ENCODE measurements at places on chromosomes 3 and 15. TPM values are rescaled to one million over a fixed set of nuclear protein-coding genes. Genes with fewer than 3 reads are reported as not detected.

ADAMTS17 gene
- 11.4 TPM for total RNA-seq

DNAJA4 gene
- 24.0 TPM for total RNA-seq

- H3K4me1 ChIP-seq: peaks cover 16% of the 10 kb centered on the region
- no peaks in the 10 kb centered on the region for H3K27me3 ChIP-seq
- H3K4me3 ChIP-seq: peak overlapping the region; percentile 67
- H3K36me3 ChIP-seq: no peaks in the 10 kb centered on the region
Measured at GRCh38 chr15:64092075-64092820, 1.4 kb downstream of the CIAO2A start.

DNA sequence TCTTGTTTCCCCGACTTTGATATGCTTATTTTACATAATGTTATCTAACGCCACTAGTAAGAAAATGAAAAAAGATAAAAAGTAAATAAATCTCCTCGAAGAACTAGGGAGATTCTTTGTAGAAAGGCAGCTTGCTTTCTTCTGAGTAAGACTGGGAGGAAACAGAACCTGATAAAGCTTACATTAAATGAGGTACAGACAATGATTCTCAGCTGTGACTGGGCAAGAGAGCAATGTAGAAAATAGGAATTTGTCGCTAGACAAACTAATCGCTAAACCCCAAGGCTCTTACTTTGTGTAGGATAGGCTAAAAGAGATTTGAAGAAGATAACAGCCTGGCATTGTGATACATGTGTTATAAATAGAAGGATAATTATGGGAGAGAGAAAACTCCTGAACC is 919.0 kb upstream of the ALCAM start:
- no peaks in the 10 kb centered on the region for H3K4me1 ChIP-seq
- no peaks in the 10 kb centered on the region for H3K36me3 ChIP-seq
- DNase-seq: no peak
- H3K4me3 ChIP-seq: no peak overlapping the region
- no peak overlapping the region for H3K27ac ChIP-seq

- no peaks in the 10 kb centered on the region for H3K27me3 ChIP-seq
- H3K27ac ChIP-seq: no peak overlapping the region
- no peaks in the 10 kb centered on the region for H3K4me1 ChIP-seq
- H3K36me3 ChIP-seq: no peaks in the 10 kb centered on the region
- no peak overlapping the region for H3K4me3 ChIP-seq
Measured at GRCh38 chr3:1583044-1583443, 490.2 kb downstream of the CNTN6 start.

DNA sequence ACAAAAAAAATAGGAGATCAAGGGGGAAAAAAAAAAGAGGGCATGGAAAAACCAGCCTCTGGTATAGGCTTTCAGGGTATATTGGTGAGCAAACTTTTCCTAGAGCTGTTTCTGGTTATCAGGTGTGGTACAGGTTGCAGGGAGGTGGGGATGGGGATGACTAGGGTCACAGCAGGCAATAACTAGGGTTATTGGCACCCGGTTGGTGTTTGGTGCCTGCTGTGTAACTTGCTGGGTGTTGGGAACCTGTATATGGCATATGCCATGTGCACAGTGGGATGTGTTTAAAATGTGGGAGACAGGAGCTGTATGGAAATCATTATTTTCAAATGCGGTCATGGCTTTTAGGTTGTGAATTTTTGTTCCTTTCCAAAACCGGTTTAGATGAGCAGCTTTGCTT is 119.2 kb downstream of the PTPRG start:
- no peak overlapping the region for H3K27ac ChIP-seq
- peaks cover 7% of the 10 kb centered on the region for H3K4me1 ChIP-seq
- no peaks in the 10 kb centered on the region for H3K27me3 ChIP-seq
- no peaks in the 10 kb centered on the region for H3K36me3 ChIP-seq
- DNase-seq: no peak
- no peak overlapping the region for H3K4me3 ChIP-seq

DNA sequence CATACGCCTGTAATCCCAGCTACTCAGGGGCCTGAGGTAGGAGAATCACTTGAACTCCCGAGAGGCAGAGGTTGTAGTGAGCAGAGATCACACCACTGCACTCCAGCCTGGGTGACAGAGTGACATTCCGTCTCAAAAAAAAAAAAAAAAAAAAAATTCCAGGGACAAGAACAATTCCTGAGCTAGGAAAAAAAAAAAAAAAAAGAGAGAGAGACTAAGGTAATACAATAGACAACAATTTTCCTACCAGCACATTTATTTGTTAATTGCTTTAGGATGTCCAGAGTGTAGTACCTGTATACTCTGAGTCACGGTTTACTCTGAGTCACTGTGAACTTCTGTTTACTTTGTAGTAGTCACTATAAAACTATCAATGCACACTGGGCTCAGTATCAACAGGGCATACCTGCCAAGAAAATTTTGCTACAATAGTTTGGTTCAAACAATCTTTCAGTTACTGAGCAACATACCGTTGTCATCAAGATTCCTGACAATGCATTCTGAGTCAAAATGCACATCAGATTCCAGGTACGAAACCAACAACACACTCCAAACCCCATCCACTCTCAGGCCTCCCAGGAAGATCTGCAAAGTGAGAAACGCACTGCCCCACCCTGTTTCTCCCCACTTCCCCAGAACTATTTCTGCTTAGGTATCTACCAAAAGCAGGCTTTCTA is 28.3 kb downstream of the IGF2BP2 start:
- DNase-seq: no peak
- no peak overlapping the region for H3K4me3 ChIP-seq
- no peaks in the 10 kb centered on the region for H3K4me1 ChIP-seq
- H3K27ac ChIP-seq: no peak overlapping the region

- H3K27me3 ChIP-seq: no peaks in the 10 kb centered on the region
- no peak for DNase-seq
- no peak overlapping the region for H3K4me3 ChIP-seq
- H3K4me1 ChIP-seq: no peaks in the 10 kb centered on the region
- H3K36me3 ChIP-seq: no peaks in the 10 kb centered on the region
- no peak overlapping the region for H3K27ac ChIP-seq
Measured at GRCh38 chr3:9225268-9225667, 24.2 kb downstream of the SRGAP3 start.

GRCh38 chr15:78872155-78872971 is at the start of gene MORF4L1:
TSS of gene MORF4L1 (plus strand) at chr15:78872890. CDS start at chr15:78873018, 128 bp downstream.
- H3K4me1 ChIP-seq: peaks cover 42% of the 10 kb centered on the region
- peak within 1 kb of the TSS; percentile 98 for H3K27ac ChIP-seq
- no peaks in the 10 kb centered on the region for H3K27me3 ChIP-seq

GRCh38 chr15:69035205-69035917 is 20.9 kb downstream of the NOX5 start:
- H3K27me3 ChIP-seq: peaks cover 33% of the 10 kb centered on the region
- DNase-seq: no peak
- H3K4me3 ChIP-seq: no peak overlapping the region
- peaks cover 5% of the 10 kb centered on the region for H3K4me1 ChIP-seq
- H3K36me3 ChIP-seq: no peaks in the 10 kb centered on the region

- no peak overlapping the region for H3K4me3 ChIP-seq
- DNase-seq: no peak
- no peaks in the 10 kb centered on the region for H3K4me1 ChIP-seq
- no peaks in the 10 kb centered on the region for H3K27me3 ChIP-seq
Measured at GRCh38 chr3:71376911-71377310, 206.6 kb downstream of the FOXP1 start.

Measured in esophagus squamous epithelium (tissue), 5 donors.